ENCODE measurements at places on chromosomes 1 and 21.
A peak's percentile ranks its signal among the peaks of the same experiment; 100 is the strongest.

- DNase-seq: no peak
Measured at GRCh38 chr1:185680453-185680852, 53.7 kb upstream of the HMCN1 start.

GRCh38 chr1:109152196-109152595 is 38.3 kb downstream of the ELAPOR1 start:
- DNase-seq: no peak

DNA sequence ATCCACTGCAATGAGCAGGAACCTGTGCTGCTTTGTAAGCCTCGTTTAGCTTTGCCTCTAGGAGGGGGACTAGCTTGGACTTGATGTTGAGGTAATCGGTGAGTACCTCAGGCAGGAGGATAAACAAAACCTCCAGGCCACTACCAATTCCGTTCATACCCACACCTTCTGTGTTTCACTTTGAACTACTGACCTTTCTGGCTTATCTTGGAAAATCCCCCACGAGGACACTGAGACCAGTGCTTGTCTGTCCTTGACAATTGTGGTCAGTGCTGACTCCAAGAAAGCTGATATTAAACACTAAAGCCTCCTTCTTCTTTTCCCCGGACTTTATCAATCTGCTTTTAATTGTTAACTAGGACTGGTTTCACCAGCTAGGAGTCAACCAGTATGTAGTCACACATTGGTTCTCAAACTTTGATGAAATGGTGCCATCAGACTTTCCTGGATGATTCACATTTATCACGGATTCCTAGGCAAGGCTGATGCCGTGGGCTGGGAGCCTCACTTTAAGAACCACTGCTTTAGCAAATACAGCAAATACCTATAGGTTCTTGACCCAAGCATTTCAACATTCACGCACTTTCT is 52.7 kb downstream of the TGFB2 start:
- DNase-seq: no peak

- DNase-seq: no peak
Measured at GRCh38 chr1:50913954-50914353, 46.1 kb downstream of the FAF1 start.

GRCh38 chr1:202235003-202235660 is 41.5 kb downstream of the LGR6 start:
- DNase-seq: no peak

GRCh38 chr1:4638345-4638729 is 16.1 kb upstream of the AJAP1 start:
- DNase-seq: no peak

DNA sequence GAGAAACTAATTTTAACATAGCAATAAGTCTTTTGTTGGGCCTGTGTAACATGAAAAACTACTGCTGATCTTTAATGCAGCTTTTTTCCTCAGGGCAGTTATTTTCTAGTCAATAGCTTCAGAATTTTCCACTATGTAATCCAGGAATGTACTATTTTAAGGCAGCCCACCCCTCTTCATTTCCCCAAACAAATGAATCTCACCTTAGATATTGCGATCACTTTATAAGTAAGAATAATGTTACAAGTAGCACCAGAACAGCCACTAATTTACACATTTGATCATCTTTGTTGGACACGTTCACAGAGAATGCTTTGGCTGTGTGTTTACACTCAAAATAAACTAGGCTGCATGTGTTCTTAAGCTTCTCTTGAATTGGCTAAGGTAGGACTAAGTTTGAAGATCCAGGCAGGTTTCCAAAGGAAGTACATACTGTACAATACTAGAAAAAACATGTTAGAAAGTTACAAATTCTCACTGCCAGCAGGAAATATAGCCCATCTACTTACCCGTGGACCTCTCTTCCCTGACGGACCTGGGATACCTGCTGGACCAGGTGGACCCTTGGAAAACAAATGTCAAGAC is 41.7 kb downstream of the COL24A1 start:
- DNase-seq: no peak

DNA sequence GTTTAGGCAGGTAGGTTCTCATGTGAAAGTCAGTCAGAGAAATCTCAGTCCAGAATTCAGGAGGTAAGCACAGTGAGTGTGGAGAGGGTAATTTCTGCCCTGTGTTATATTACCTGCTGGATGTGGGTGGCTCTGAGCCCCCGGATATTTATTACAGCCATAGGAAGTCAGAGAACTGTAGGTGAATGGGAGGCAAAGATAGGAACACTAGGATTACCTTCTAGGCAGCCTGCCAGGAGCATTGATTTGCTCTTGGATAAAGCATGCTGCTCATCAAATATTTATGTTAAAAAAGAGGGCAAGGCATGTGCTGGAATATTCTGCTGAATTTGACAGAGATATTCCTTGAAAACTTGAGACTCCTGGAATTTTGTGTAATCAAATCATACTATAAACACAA is 8.5 kb downstream of the GNG12 start:
- DNase-seq: no peak

GRCh38 chr1:169527451-169528214 is 41.9 kb upstream of the SLC19A2 start:
- DNase-seq: no peak

- no peak for DNase-seq
Measured at GRCh38 chr21:38649120-38649519, 150.8 kb upstream of the ERG start.

GRCh38 chr1:44609412-44609767 is 64.9 kb downstream of the TMEM53 start:
- DNase-seq: peak; percentile 67

DNA sequence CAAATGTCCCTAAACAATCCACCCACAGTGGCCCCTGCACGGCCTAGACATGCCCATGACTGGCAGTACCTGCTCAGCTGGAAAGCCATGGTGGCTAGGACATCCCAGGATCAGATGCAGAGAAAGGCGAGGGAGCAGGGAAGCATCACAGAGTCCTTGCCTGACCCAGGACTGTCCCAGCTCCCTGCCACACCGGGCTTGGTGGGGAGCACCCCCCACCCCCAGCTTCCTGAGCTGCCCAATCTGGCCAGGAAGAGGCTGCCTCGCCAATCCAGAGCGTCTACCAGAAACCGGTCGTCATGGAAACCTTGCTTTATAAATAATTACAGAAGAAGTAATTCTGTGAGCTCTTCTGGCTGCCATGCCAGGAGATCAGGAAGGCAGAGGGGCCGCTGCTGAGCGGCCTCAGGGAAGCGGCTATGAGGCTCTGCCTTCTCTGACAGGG is 34.8 kb downstream of the ACOT7 start:
- peak; percentile 55 for DNase-seq

DNA sequence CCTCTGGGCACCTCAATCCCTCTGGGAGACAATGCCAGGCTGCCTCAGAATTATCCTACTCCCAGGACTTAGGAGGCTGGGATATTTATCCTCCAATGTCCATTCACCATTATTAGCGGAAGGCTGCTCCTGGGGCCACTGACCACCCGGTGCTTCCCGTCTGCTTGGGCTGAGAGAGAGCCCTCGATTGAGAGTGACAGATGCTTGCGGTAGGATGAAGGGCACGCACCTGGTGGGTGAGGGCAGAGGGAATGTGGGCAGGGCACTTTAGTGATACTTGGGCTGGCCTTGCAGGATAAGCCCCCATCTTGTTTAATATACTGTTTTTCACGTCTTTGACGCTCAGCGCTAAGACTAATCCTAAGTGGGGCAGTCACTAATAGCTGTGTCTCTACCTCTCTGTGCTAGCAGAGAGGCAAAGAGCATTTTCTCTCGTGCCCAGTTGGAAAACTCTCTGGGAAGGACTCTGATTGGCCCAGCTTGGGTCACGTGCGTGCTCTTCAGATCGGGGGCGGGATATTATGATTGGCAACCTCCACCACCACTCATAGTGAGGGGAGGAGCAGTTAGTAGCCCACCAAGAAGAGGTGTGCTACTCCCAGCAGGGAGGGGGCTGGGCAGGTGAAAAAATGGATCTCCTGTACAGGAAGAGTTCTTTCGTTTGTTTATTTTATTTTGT is 10.6 kb upstream of the PARS2 start:
- DNase-seq: no peak

DNA sequence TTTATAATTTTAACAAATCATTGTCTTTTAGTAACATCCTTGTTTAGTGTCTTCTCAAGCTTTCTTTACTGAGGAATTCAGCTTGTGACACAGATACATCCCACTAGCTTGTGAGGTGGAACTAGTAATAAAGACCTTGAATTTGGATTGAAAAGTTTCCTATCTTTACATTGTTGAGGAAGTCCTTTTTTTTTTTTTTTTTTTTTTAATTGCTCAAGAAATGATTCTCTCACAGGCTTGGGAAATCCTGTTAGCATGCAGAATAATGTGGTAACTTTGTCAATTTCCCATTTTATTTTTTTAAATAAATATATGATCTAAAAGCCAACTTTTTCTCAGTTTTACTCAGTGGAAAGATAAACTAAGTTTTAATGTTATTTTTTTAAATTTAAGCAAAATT is 15.8 kb downstream of the DENND2D start:
- DNase-seq: no peak

GRCh38 chr1:109116286-109116685 is 2.4 kb downstream of the ELAPOR1 start:
- DNase-seq: no peak

GRCh38 chr1:193070942-193071341 is 11.5 kb downstream of the RO60 start:
- DNase-seq: no peak

DNA sequence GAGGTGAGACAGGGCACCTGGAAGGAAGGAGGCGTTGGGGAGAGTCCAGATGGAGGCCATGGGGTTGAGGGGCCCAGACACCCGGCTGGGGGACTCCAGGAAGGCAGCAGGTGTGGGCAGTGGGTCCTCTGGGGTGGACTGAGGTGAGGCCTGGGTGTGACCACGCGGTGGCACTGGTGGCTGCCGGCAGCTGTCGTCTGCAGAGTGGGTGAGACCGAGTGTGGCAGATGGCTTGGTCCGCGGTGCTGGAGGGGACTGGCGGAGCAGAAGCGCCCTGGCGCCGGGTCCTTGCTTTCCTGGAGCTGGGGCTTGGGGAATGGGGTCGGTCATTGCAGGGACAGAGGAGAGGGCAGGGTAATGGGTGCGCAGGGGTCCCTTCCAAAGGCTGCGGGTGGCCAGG is 12.5 kb downstream of the AGRN start:
- no peak for DNase-seq

- no peak for DNase-seq
Measured at GRCh38 chr1:234776876-234777855, 167.2 kb upstream of the IRF2BP2 start.

DNA sequence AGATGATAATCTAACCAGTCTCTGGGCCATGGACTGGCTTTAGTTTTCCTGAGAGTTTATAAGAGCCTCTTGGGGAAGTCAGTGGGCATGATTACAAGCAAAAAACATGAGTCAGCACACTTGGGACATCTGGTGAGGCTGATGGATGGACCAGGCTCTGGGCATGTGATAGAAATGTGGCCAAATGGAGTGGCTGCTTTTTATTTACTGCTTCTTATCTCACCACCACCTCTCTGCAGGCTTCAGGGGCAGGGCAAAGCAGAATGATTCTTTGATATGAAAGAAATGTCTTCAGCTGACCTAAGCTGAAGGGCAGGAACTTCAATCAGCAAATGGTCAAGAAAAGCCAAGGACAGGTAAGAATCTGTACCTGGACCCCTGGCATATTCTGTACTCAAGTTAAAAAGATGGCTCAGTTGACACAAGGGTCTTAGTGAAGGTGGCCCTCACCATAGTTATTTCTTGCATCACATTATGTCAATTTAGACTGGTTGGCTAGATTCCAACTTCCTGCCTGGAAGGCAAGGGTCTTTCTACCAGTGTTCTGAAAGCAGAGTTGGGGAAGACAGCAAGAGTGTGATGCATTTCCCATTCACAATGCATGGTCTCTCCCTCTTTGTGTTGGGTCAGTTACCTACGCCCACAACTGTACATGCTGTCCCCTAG is 162.8 kb downstream of the FASLG start:
- no peak for DNase-seq

GRCh38 chr1:165641231-165641987 is 10.4 kb downstream of the MGST3 start:
- DNase-seq: no peak

DNA sequence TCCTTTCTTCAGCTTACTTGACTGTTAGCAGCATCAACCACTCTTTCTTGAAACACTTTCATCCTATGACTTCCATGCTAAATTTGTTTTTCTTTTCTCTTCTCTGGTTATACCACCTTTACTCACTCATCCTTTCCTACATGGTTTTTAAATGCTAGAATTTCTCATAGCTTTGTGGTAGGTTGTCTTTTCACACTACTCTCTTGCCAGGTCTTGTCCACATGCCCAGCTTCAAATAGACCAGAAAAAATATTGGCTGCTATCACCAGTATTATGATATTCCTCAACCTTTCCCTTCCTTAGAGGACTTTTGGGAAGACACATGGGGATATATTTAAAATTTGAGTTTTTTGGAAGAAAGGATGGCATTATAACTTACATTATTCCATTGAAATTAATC is 48.8 kb downstream of the PPP1R12B start:
- DNase-seq: no peak

DNA sequence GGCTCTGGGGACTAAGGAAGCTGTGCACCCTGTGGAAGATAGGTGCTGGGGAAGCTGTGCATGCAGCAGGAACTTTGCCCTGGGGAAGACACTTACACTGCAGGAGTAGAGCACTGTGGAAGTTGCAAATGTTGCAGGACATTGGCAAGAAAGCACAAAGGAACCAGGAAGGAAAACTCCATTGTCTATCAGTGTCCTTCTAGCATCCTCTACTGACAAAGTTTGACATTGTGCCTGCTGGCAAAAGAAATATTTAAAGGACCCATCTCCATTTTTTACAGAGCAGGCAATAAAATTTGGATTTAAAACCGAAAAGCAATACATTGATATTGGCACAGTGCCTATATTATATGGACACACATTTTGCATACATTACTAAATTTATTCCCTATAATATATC is 394.1 kb downstream of the PBX1 start:
- DNase-seq: no peak

GRCh38 chr1:41914516-41914915 is 4.2 kb downstream of the HIVEP3 start:
- DNase-seq: no peak

- DNase-seq: no peak
Measured at GRCh38 chr21:38821959-38822682, 16.4 kb downstream of the ETS2 start.

DNA sequence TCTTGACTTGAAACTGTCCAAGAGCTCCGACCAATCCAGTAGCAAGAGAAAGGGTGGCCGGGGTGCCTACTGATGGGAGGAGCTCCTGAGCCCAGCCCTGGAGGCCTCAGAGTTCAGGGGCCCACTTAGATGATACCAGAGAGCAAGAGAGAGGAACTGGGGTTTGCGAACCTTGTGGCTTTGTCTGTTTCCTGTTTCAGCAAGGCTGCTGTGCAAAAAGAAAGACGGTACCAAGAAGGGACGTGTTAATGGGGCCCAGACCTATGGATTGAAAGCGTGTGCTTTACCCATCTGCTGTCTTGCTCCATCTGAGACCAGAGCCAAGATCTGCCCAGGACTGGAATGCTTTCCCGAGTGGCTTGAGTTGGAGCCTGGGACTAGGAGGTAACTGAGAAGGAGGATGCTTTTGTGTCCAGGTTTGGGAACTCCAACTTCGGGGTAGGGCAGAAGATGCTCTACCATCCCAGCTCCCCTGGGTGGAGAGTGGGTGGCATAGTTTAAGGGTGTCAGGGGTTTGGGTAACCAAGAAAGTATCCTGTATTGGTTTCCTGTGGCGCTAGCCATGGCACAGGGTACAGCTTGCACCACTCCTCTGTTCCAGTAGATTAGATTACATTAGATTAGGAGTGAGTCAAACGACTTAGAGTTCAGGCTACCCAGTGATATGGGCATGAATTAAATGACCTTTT is at the start of gene TRAF3IP3:
TSS of gene TRAF3IP3 (plus strand) at position 128 of the 689 bp plus-strand sequence. CDS start 3,987 bp downstream, outside the sequence.
- peak; percentile 76 for DNase-seq

All from GM10248 (cell line).